ENCODE measurements at places on chromosomes 13 and 19. TPM values are rescaled to one million over a fixed set of nuclear protein-coding genes. Genes with fewer than 3 reads are reported as not detected.

- no peak for DNase-seq
Observed at GRCh38 chr13:33194820-33195692, 90.5 kb downstream of the STARD13 start.

- no peak for DNase-seq
Observed at GRCh38 chr13:64397701-64398100, 2832.4 kb downstream of the PCDH9 start.

- no peak for DNase-seq
Observed at GRCh38 chr13:36883824-36884223, 36.2 kb downstream of the SMAD9 start.

DNA sequence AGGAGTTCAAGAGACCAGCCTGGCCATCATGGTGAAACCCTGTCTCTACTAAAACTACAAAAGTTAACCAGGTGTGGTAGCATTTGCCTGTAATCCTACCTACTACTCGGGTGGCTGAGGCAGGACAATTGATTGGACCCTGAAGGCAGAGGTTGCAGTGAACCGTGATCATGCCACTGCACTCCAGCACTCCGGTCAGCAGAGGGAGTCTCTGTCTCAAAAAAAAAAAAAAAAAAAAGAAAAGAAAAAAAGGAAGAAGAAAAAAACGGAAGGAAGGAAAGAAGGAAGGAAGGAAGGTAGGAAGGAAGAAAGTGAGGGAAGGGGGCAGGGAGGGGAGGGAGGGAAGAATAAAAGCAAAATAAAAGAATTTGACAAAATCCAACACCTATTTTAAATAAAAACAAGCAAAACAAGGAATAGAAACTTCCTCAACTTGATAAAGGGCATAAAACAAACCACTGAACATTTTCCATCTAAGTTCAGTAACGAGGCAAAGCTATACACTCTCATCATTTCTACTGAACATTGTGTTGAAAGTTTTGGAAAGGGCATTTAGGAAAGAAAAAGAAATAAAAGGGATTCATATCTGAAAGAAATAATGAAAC, 411.6 kb upstream of the SLITRK5 start:
- peak; percentile 28 for DNase-seq

- DNase-seq = no peak
Observed at GRCh38 chr19:19602136-19602712, 16.3 kb downstream of the PBX4 start.

DNA sequence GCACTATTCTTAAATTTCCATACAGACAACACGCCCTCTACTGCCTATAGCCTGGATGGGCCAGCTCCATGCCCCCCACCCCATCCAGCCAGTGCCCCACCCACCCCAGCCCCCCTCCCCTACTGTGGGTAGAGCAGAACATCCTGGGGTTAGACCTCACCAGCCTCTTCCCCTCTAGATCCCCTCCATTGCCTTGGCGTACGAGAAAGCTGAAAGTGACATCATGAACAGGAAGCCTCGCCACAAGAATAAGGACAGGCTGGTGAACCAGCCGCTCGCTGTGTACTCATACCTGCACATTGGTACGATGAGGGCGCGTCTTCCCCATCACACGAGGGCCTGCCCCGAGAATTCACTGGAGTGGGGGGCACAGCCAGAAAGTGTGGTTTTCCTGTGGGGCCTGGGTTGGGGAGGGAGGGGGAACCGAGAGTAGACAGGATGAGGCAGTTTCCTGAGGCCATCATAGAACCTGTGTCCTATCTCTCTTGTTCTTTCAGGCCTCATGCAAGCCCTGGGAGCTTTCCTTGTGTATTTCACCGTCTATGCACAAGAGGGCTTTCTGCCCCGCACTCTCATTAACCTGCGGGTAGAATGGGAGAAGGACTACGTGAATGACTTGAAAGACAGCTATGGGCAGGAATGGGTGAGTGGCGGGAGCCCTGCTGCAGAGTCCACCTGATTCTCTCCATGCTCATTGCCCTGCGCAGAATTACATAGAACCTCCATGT, 29.1 kb downstream of the ATP12A start:
- DNase-seq = no peak

GRCh38 chr13:111521030-111521429, 200.6 kb downstream of the TEX29 start:
- DNase-seq = no peak

DNA sequence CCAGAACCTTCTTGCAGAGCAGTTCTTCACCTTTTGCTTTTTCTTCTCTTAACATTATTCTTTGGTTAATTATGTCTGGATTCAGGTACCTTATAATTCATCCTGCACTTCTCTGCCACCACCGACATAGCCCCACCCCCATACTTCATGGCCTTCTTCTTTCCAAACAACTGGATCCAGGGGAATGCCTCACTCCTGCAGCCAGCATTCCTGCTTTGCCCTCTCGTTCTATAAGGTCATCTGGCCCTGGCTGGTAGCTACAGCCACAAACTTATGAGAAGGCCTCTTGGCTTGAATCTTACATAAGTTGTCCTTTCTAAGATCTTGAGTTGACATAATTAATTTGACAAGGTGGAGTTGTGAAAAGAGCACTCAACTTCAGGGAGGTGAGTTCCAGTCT, 84.1 kb upstream of the FRY start:
- DNase-seq = no peak

DNA sequence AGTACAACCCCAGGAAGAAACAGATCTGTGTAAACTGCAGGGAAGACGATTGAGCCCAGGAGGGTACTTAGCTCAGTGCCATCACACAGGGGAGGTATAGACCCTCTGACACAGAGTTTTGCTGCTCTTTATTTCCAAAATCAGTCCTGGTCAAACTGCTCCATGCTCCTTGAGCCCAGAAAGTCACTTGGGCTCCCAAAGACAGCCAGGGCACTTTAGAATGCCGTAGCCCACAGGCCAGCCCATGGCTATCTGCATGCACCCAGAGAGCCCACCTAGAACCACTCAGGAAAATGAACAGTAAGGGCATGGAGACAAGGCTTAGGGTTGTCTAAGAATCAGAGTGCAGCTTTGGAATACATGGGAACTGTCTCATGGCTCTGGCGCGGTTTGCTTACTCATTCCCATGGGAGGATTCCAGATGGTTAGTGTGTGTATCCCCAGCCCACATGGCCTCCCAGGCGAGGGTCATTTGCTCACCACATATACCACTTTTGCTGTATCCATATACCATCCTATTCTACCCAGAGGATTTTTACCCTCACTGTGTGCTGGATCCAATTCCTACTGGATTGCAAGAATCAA, 14.7 kb upstream of the PDCD5 start:
- no peak for DNase-seq

GRCh38 chr19:10290876-10291553, 1.3 kb downstream of the ICAM5 start:
- DNase-seq = peak; percentile 29

DNA sequence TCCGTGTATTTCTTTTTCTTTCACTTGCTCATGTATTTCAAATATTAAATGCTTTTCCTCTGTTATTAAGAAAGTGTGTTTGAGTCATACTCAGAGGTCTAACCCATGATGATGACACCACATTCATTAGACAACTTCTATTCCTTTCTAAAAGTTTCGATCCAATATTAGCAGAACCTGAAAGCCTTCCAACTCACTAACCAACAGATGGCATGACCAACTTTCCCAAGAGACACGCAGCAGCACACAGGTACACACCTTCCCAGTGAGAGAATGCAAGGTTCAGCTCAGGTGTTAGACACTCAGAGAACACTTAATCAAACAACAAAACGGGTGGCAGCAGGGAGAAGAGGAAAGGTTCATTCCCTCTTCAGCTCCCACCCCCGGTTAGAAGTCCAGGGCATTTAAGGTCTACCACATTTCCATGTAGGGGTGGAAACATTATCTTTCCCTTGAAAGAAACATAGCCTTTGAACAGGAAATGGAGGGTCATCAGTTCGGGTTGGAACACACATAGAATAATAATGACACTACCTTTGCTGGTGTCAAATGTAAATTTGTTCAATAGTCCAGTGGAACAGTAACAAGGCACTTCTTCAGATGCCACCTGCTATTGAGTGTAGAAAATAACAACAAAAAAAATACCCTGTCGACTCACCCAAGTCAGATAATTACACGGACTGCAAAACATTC, 404.2 kb downstream of the COG6 start:
- no peak for DNase-seq

DNA sequence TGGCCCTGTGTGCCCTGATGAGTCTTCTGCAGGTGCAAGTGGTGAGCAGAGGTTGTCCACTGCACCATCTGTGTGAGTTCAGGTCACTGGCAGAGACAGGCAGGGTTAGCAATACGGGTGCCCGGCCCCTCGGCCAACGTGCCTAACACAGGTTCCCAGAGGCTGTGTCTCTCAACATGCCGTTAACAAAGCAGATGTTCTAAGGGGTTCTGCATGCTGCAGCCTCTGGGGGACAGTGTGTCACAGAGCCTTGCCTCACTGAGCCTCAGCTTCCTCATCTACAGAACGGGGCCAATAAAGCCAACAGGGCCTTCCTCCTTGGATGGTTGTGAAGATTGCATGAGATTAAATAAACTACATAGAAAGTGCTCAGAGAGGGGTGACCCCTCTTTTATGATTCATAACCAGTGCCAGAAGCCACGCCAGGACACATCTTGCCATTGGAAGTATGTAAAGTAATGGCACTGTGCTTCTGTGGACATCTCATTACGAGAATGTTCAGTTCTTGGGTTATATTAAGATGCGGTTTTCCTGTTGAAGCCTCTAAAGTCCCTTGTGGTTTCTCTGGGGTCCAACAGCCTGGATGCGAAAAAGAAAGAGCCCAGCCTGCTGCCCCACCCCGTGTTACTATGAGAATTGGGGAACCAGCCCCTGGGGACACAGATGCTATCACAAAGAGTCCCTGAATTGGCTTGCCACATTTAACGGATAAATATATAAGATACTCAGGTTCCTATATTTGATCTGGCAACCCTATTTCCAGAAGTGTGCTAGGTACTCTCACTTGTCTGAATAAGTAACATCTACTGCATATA, 11.2 kb upstream of the ARHGEF18 start:
- DNase-seq = no peak

DNA sequence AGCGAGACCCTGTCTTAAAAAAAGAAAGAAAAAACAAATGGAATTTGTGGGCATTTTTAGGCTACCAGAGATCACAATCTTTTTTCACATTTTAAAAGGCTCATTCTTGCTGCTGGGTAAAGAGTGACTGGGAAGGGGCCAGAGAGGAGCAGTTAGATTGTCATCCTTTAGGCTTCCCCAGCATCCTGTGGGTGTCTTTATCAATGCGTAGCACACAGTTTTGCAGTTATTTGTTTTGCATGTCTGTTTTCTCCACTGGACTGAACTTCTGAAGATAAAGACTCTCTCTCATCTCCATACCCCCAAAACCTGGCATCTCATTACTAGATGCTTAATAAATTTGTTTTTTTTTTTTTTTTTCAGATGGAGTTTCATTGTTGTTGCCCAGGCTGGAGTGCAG, 2.1 kb upstream of the UTP14C start:
- no peak for DNase-seq

- DNase-seq = no peak
Observed at GRCh38 chr13:44826591-44827350, 162.5 kb downstream of the NUFIP1 start.

DNA sequence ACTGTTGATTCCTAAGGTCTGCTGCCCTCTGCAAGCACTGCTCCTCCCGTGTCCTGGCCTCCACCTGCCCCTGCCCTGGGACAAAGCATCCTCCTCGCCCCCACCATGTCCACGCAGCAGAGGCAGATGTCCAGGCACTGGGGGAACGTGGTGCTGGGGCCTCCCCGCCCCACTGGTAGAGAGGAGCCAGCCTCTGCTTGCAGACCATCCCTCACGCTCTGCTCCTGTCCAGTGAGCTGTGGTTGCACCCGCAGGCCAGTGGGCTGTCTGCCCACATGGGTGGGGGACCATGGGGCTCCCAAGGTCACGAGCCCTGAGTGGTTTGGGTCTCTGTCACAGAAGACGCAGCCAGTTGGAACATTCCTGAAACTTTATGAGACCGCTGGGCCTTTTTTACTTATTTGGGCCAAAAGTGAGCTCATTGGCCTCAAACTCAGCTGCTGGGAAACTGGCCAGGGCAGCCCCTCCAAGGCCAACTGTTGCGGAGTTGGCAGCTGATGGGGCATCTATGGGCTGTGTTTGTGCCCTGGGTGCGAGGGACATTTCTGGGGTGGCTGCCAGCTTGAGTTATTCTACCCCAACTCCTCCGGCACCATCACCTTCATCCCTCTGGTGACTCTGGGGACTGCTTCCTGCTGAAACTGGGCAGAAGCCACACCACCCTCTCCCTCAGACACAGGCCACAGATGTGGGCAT, 64.8 kb upstream of the F7 start:
- DNase-seq = peak; percentile 41

GRCh38 chr13:99614465-99614885, 113.2 kb downstream of the TM9SF2 start:
- peak; percentile 53 for DNase-seq

DNA sequence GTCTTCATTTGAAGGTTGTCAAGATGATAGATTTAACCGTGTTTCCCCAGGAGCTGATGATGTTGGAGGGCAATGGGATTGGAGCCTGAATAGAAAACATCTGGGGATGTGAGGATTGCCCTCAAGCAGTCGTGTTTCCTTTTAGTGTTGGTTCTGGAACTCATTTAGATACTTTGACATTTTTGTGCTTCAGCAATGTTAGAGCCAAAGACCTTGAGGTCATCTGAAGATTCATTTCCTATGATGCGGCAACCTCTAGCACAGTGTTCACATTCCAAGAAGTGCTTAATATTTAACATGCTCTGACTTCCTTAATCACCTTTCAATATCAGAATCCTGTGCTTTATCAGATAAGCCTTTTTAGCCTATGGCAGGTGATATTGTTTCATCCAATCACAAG, 82.7 kb downstream of the SLC10A2 start:
- no peak for DNase-seq

DNA sequence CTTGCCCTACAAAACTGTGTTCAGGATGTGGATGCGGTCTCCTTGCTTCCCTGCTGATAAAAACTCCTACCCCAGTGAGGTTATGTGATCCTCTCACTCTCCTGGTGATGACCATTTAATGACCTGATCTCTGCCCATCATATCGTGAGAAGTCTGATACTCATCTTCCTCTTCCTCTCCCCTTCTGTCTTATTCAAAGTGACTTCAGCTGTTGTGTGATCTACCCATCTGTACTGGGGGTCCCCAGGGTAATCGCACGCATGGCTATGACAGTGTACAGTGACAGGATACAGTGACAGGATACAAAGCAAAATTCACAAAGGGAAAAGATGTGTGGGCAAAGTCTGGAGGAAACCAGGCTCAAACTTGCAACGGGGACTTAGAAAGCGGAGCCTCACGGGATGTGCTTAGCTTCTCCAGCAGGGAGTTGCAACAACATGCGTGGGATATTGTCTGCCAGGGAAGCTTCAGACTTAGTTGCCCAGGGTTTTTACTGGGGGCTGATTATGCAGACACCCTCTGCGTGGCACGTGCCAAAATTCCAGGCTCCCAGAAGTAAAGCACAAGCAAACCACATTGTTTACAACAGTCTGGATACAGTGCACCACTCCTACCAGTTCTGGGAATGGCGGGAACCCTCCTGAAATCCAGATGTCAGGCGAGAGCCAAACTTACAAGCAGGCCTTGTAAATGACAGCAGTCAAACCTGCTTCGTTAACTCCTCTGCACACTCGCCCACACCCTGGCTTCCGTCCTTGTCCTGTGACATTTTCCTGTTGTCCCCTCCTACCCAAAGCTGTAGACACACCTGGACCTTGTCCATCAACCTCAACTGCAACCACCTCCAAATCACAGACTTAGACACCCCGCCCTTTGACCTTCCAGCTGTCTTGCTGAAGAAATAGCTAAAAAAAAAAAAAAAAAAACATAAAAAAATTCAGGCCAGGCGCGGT, 18.0 kb upstream of the GARRE1 start:
- DNase-seq = peak; percentile 50

The FGF9 gene
- 4.3 TPM for polyA plus RNA-seq

The FGF21 gene
- polyA plus RNA-seq = not detected

The NXNL1 gene
- not detected for polyA plus RNA-seq

The SLC10A2 gene
- not detected for polyA plus RNA-seq

The C19orf38 gene
- polyA plus RNA-seq = 19.3 TPM

The ZNF135 gene
- polyA plus RNA-seq = 14.5 TPM

The PLIN3 gene
- polyA plus RNA-seq = 109 TPM

Data from testis (tissue), 5 donors.